ENCODE measurements at places on chromosomes 2 and 18.
A peak's percentile ranks its signal among the peaks of the same experiment; 100 is the strongest.

DNA sequence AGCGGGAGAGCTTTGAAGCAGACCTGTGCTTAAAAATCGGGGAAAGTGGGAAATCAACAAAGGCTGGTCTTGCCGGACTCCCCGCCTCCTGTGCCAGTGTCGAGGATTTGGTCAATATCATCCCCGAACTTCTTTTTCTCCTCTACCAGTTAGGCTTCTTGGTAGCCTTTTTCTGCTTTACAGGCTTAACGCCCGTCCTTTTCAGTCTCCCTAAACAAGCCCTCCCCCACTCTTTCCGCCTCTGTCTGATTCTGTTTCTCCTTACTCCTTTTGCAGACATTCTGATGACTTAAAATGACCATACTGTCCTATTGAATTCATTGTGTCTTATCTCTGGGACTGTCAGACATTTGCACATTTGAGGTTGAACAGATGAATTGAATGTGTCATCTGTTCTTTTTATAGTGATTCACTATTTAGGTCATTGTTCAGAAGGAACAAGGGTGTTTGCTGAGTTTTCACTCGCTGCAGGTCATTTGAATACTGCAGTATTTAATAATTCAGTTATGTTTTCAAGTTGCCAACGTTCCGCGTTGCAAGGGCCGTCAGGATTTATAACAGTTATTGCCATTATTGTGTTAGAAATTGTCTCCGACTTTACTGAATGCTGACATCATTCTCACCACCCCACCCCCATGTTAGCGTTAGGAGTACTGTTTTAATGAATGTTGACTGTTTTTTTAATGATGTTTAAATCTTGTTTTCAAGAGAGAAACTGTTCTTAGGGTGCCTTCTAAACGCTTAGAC, 1.1 kb downstream of the ITGAV start:
- DNase-seq, result peak; percentile 68

DNA sequence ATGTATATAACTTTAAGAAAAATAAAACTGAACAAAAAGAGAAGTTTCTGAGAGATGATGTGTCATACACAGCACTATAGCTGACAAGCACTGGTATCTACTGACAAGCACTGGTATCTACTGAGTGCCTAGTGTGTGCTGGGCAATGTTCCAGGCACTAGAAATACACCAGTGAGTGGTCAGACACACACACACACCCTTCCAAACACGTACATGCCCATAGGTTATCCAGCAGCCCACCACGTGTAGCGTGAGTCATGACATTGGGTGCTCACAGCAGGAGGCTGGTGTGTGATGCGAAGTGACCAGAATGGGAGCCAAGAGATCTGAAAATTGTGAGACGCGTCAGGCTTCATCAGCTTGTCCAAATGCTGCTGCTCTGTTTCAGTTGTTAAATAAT, 12.2 kb upstream of the GNAL start:
- no peak for DNase-seq

GRCh38 chr2:17245906-17246305, 272.3 kb downstream of the RAD51AP2 start:
- DNase-seq, result no peak

DNA sequence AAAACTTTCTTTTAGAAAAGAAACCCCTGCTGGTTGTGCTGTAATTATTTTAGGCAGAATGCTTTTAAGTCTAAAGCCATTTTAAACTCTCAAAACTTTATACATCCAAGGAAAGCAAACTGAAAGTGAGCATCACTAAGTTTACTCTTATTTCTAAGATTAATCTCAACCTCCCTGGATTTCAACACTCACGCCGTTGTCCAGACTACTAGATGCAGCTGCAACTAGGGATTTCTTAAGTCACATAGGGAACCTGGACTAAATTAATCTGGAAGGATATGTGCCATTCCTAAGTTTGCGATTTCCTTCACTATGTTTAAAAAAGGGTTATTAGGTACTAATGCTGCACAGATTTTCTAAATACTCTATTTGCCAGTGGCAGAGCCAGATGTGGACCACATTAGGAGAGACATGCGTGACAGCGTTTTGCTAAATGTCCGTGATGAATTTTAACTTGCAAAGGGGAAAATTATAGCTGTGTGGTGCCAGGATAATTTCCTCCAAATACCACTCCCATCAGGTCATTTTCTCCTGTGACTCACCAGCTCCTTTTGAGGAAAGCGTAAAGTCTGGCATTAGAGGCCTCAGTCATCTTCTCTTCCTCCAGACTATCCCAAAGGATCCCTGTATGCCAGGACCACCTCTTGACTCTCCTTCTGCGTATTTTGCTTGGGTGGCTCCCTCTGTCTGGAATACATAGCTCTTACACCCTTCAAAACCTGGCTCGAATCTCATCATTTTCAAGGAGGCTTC, 143.7 kb downstream of the ATL2 start:
- DNase-seq, result no peak

- peak; percentile 59 for DNase-seq
These were observed 63.2 kb upstream of the MAPRE2 start for GRCh38 chr18:34977838-34978532.

- DNase-seq, result no peak
These were observed 12.8 kb upstream of the ALPP start for GRCh38 chr2:232365621-232366321.

GRCh38 chr2:17915811-17916518, 37.5 kb downstream of the KCNS3 start:
- no peak for DNase-seq

DNA sequence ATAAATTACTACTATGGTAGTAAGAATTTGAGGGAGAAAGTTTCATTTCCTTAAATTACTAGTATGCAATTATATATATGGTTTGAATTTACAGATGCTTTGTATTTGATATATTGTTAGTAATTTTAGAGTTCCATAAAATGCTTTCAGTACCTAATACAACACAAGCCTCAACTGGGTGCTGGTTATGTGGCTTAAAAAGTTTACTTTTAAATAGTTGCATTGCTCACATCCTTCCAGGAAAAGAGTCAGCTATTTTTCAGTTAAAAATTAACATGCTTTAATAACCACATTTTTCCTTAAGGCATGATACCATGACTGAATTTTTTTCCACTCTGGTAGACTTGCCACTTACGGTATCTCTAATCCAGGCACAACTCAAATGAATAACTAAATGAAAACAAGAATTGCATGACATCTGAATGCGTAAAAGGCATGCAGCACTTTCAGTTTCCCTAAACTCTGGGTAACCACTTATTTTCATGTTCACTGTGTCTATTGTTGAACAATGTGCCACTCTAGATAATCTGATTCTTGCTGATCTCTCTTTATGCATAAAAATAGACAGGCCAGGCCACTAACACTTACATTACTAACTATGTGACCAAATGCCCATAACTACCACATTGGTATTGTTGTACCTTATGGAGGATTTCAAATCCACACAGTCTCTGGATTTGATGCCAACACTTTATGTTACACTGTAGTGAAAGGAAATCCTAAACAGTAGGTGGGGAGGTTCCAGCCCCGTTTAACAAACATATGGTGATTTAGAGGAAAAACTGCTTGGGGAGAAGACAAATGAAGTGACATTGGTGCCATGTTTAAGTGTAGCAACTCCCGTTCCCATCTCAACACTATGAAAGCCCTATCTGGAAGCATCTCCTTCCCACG, 35.5 kb upstream of the SLC35F5 start:
- DNase-seq, result no peak

DNA sequence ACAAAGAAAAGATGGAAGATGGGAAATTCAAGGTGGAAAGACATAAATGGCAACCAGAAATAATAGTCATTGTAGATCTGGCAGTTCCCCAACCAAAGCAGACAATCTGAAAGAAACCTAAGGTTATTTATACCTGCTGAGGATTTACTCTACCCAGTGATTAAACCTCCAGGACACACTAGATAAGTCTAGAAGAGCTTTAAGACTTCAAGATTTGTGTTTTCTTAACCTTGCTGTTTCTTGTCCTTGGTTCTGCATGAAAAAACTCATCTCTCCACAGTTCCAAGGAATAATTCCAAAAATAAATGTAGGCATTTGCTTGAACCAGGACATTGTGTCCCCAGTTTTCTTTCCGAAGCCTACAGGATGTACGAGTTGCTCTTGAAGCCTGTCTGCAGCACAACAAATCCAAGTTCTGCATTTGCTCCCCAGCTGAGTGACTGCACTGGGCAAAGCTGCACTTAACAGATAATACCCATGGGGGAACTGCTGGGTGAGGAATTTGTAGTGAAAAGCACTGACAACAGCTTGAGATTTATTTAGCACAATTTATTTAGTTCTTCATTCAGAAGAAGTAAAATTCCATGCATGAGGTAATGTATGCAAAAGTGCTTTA, 19.8 kb downstream of the DTNA start:
- DNase-seq, result no peak

- DNase-seq, result no peak
These were observed 217.6 kb downstream of the TMEM182 start for GRCh38 chr2:102979429-102979828.

DNA sequence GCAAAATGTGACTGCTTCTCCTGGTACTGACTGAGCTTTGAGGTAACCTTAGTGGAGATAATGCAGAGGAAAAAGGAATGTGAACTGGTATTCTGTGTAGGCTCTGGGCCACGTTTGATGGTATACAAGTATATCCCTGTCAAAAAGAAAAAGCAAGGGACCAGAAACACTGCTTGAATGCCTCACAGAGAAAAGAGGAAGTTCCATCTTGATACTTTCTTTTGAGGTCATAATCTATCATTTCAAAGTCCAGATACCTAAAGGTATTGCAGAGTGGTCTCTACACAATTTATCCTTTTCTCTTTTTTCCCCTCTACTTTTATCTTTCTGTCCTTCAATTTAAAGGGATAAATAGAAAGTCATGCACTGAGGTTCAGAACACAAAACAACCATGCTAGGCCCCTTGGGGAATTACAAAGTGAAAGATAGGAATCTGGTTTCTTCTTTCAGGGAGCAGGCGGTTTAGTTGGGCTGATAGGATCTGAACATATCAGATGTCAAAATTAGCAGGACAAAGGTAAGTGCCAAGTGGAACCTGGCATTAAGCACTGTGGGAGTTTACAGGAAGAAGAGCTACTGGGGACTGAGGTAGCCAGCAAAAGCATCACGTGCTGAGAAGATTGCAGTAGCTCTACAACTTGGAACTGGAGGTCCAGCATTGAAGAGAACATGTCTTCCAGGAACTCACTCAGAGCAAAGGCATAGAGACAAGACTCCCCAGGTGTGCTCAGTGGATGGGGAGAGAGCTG, 121.2 kb downstream of the LYPD6 start:
- no peak for DNase-seq

GRCh38 chr2:105797298-105797819, 52.6 kb downstream of the NCK2 start:
- no peak for DNase-seq

DNA sequence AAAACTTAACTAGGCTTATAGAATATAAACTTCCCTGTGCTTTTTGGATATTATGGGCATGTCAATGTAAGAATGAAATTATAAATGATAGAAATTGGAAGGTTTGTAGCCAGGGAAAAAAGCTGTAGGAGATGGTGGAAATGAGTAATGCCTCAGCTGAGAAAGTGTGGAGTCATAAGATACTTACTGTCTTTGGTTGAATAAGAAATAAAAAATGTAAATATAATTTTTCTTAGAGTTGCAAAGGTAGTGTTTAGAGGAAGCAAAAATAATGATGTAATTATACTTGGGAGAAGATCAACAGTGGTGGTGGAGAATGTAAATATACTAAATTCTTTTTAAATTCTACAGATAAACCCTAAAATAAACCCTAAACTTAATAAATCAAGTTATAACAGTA, 26.2 kb upstream of the RND3 start:
- no peak for DNase-seq

GRCh38 chr2:226076529-226076928, 677.0 kb downstream of the NYAP2 start:
- no peak for DNase-seq

DNA sequence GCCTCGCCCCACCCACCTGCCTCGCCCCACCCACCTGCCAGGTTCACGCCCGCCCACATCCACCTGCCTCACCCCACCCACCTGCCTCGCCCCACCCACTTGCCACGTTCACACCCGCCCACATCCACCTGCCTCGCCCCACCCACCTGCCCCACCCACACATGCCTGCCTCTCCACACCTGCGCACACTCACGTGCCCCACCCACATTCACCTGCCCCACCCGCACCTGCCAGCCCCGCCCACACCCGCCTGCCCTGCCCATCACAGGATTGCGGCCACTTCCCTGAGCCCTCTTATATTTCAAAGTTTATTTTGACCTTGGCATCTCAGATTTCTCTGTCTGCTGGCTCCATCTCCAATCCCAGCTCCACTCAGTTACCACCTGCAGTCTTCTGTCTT, 217.5 kb upstream of the SOX11 start:
- DNase-seq, result peak; percentile 38
